Mesenteric fat pad (tissue), 1 donor: ENCODE measurements at places on chromosomes 3 and 15. TPM values are rescaled to one million over a fixed set of nuclear protein-coding genes. Genes with fewer than 3 reads are reported as not detected.
A peak's percentile ranks its signal among the peaks of the same experiment; 100 is the strongest.

- peak; percentile 24 for DNase-seq
Measured at GRCh38 chr15:78072080-78072892, 5.2 kb downstream of the TBC1D2B start.

DNA sequence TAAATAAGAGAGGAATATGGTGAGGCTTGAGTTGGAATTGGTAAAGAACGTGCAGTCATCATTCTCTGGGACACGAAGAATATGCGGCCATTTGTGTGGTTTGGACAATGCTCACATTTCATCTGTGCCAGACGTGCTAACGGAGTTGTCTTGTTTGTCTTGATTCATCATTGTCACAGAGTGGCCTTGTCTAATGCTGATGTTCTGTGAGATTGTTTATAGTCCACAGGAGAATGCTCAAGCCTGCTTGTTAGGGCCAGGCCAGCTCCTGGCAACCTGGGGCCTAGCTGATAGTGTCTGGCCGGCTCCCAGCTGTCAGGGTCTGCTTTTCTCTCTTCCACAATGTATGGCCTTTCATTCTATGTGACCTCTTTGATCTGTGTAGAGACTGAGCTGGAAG, 384.7 kb downstream of the EDEM1 start:
- DNase-seq = no peak

GRCh38 chr3:161393310-161393709, 22.0 kb upstream of the SPTSSB start:
- DNase-seq = no peak

- no peak for DNase-seq
Measured at GRCh38 chr3:1380926-1381646, 288.3 kb downstream of the CNTN6 start.

GRCh38 chr3:82676356-82677026, 915.0 kb upstream of the GBE1 start:
- DNase-seq = no peak

DNA sequence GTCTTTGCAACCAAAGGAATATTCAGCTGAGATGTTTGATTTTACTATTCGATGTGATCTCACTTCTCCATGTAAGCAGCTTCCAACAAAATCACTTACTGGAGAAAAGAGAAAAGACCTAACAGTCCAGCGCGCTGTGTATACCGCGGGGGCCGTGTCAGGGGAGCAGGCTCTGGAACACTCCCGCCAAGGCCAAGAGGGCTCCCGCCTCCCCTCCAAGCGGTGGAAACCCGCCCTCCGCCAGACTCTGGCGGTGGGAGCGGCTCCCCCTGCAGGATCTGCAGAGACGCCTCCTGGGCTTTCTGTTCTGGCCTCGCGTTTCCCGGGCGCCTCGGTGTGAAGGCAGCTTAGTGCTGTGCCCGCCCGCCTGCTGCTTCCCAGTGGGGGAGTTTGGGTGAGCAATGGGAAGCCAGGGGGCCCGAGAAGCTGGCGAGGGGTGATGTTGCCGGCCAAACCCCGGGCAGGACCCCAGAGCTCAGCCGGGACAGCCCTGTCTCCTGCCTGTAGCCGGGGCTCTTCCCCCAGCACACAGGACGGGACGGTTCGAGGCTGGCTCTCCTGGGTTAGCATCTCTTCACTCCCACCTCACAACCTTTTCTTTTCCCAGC, 36.3 kb downstream of the CHST14 start:
- DNase-seq = peak; percentile 92

- no peak for DNase-seq
Measured at GRCh38 chr3:17038900-17039553, 154.3 kb downstream of the PLCL2 start.

GRCh38 chr15:56148064-56148463, 95.6 kb downstream of the RFX7 start:
- no peak for DNase-seq

DNA sequence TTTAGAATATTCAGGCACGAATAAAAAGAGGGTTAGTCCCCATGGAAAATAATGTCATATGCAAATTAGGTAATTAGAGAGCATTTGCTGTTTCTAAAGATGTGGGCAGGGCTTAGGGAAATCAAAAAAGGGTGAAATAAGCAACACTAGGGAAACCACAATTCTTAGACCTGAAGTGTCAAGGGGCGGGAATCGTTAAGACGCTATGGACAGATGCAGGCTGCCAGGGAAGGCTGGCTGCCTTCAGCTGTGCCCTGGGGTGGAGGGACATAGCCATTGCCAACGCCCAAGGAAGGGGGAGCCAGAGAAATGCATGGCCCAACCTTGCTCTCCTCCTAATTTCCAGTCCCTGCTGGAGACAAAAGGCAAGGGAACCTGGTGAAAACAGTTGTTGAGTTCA, 141.7 kb upstream of the PROK2 start:
- DNase-seq = no peak

DNA sequence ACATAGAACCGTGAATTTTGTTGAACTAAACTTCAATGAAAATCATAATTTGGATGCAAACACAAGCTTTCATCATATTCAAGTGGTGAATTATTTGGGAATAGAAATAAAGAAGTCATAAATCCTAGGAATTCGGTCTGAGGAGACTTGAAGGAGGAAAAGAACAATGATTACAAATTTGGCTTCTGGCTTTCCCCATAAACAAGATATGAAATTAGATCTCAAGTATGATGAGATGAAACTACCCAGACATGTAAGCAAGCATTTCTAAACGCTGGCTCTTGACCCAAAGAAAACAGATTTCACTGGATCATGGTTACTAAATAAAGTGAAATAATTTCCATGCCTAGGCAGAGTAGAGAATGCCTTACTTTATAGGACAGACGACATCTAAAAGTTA, 146.9 kb upstream of the LRTM1 start:
- DNase-seq = no peak

DNA sequence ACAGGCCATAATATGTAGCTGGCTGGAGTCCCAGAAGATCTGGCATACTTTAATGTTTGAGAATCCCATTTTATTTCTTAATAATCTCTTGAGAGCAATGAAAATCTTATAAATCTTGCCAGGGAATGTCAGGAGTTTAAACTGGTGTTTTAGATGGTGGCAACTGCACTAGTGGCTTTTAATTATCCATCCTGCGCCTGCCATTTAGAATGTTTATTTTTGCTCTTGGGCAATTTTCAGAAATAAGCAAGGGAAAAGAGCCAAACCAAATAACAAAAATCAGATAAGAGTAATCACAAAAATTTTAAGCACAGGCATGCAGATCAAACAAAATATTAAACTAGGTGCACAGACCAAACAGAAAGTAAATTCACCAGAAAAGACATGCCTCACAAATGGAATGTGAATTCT, 41.9 kb upstream of the UBP1 start:
- DNase-seq = no peak

DNA sequence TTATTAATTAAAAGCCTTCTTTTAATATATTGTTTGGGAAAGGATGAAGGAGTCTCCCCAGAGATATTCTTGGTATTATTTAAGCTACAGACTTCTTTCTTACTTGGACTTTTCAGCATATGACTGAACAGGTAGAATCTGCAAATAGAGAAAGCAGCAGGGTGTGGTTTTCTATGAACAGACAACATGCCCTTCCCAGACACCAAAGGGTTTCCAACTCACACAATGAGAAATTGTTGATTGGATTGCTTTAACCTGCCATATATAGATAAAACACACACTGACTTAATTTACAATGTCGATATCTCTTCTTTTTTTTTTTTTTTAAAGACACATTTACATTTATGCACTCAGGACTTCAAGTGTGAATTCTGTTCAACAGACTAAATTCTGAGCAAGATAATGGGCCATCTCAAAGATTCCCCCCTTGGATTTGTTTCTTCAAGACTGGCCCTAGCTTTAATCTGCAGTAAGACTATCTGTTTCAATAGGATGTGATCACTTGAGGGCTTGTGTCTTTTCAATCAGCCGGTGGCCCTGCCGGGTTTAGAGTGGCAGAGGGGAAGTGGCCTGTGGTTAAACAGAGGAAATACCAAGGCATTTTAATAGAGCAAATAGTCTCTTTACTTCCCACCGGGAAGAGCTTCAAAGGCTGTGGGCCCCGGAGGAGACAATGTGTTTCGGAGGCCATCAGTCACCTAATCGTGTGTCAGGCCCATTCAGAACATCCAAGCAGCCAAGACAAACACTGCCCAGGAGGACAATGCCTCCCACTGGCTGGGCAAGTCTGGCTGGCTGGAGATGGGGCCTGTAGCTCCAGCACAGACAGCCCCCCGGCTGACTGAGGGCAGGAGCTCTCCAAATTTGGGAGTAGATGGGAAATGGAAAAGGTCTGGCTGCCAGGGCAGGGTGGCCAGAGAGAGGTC, 6.1 kb downstream of the IL17RD start:
- no peak for DNase-seq

GRCh38 chr3:107367353-107367752, 9.9 kb upstream of the CCDC54 start:
- DNase-seq = no peak

DNA sequence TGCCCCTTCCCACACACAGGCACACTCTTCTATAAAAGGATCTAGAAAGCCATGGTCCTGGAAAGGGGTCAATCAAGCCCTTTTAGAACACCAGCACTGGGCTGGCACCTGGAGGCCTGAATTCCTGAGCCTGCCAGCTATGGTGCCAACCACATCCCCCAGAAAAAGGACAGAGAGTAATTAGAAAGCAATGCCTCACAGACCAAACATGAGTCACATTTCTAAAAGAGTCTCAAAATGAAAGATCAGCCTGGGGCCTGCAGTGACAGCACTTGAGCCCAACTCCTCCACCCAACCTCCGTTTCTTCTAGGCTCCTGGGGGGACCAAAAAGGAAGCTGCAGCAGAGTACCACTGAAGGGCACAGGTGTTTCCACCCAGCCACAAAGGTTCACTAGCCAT, 14.1 kb downstream of the MYLK start:
- no peak for DNase-seq

CCR5 gene
- total RNA-seq = 1.7 TPM

LDHAL6B gene
- not detected for total RNA-seq

SLCO3A1 gene
- total RNA-seq = 25.9 TPM

ERICH6 gene
- total RNA-seq = 0.29 TPM

CLDN11 gene
- total RNA-seq = 61.1 TPM

AADACL2 gene
- total RNA-seq = 0.22 TPM

RLBP1 gene
- total RNA-seq = not detected
